ENCODE measurements at places on chromosomes 6 and 20.

GRCh38 chr20:47936612-47937011 is 151.3 kb upstream of the SULF2 start:
- DNase-seq: no peak

DNA sequence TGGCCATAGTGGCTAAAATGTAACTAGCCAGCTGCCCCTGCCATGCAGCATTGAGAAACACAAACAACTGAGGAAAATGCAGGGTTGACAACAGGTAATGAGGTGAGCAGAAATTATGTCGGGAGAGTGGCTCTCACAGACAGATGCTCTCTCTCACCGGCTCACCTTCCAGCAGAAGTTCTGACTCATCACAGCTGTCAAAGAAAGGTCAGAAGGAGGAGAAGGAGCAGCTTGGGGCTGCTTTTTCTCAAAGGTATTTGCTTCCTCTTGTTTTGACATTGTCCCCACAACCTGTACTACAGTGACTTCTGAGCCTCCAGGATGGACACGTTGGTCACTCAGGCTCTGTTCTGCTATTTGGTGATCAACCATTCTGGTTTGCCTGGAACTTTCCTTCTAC is 190.5 kb upstream of the HEY2 start:
- DNase-seq: no peak

DNA sequence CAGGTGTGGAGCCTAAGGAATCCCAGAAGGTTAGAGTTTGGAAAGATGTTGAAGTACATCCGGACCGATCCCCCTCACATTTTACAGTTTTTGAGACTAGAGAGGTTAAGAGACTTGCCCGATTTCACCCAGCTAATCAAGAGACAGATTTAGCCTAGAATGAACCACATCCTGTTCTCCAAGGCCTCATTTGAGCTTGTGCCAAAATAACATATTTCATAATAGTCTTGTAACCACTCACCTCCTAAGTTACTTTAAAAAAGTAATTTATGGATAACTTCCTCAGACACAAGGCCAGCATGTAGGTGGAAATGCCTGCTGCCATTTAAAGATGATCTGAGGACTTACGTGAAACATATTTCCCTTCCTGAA is 39.8 kb upstream of the ARHGAP18 start:
- DNase-seq: no peak

GRCh38 chr20:22684072-22684762 is 99.8 kb upstream of the FOXA2 start:
- no peak for DNase-seq
